ENCODE measurements at places on chromosomes 5 and 9. TPM values are rescaled to one million over a fixed set of nuclear protein-coding genes. Genes with fewer than 3 reads are reported as not detected.

The FBXO38 gene
- polyA plus RNA-seq = 45.1 TPM

The TAS2R1 gene
- polyA plus RNA-seq = 0.41 TPM

The CCL27 gene
- polyA plus RNA-seq = 2.9 TPM

The BSPRY gene
- not detected for polyA plus RNA-seq

The PTAR1 gene
- 21.7 TPM for polyA plus RNA-seq

The SPATA31E1 gene
- polyA plus RNA-seq = not detected

The NIM1K gene
- 7.4 TPM for polyA plus RNA-seq

The SPACA9 gene
- polyA plus RNA-seq = 4.6 TPM

The OR1J2 gene
- not detected for polyA plus RNA-seq

The BTNL3 gene
- not detected for polyA plus RNA-seq

The PCDHB10 gene
- polyA plus RNA-seq = 8.7 TPM

The LCN6 gene
- not detected for polyA plus RNA-seq

The IRX2 gene
- polyA plus RNA-seq = 0.95 TPM

The RNF180 gene
- 6.0 TPM for polyA plus RNA-seq

The NEK6 gene
- polyA plus RNA-seq = 3.8 TPM

The RASA1 gene
- polyA plus RNA-seq = 72.8 TPM

The DBH gene
- polyA plus RNA-seq = not detected

The FOXD4L6 gene
- 2.3 TPM for polyA plus RNA-seq

The PRLR gene
- 0.50 TPM for polyA plus RNA-seq

The GRPEL2 gene
- polyA plus RNA-seq = 19.3 TPM

The CCDC180 gene
- 5.7 TPM for polyA plus RNA-seq
